ENCODE measurements at places on chromosomes 5 and 9. TPM values are rescaled to one million over a fixed set of nuclear protein-coding genes. Genes with fewer than 3 reads are reported as not detected.
A peak's percentile ranks its signal among the peaks of the same experiment; 100 is the strongest.

The CDH10 gene
- not detected for polyA plus RNA-seq

The CCDC192 gene
- polyA plus RNA-seq, result not detected

The FGD3 gene
- polyA plus RNA-seq, result 57.0 TPM

The ANKDD1B gene
- 0.63 TPM for polyA plus RNA-seq

The BSPRY gene
- polyA plus RNA-seq, result 3.7 TPM

The PCDHB16 gene
- not detected for polyA plus RNA-seq

The NR6A1 gene
- not detected for polyA plus RNA-seq

The FGF18 gene
- not detected for polyA plus RNA-seq

The SHROOM1 gene
- not detected for polyA plus RNA-seq

The BARHL1 gene
- polyA plus RNA-seq, result not detected

The PFN3 gene
- not detected for polyA plus RNA-seq

- DNase-seq, result no peak
Measured at GRCh38 chr9:6960777-6961176, 203.0 kb downstream of the KDM4C start.

GRCh38 chr9:16315720-16316119 is 554.8 kb downstream of the BNC2 start:
- DNase-seq, result no peak

DNA sequence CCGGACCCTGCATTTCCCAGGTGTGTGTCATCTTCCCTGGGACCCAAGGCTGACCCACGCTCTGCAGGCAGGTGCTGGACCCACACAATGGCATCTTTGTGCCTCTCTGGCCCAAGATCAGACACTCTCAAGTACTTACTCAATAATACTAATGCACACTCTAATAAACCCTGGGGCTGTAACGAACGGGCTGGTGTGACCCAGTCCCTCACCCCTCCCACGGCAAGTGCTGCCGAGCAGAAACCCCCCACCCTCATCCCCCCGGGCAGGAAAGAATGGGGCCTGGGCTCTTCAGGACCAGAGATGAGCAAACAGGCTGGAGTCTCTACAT is 1.1 kb upstream of the OBP2B start:
- DNase-seq, result no peak

DNA sequence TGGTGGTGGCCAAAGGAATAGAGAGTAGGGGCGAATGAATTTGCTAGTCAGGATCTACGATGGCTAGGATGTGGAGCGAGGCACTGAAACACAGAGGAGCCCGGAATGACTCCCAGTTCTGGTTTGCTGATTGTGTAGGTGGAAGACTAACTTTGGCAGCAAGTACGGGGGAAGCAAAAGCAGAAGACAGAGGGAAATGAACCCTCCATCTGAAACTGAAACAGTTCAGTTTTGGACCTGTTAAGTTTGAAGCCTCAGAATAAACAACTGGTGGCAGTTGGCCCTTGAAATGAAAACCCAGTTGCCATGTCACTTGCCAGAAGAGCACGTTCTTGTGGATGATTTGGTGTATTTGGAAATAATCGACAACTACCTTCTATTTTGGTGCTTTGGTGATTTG is 15.4 kb upstream of the SMIM15 start:
- no peak for DNase-seq

DNA sequence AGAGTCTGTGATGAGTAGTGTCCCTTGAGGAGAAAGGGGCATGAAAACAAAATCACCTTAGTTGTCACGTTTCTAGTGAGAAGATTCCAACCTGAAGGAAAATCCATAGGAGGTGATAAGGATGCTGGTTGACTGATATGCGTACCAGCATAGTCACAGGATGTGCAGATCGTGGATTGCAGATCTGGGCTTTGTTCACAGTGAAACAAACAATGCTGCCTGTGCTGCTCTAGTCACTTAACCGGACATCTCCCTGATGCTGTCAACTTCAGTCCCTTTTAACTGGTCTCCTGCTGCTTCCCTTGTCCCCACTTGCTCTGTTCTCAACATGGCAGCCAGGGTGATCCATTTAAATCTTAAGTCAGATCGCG is 89.7 kb downstream of the IQGAP2 start:
- DNase-seq, result no peak

GRCh38 chr9:2785060-2785950 is 58.6 kb downstream of the PUM3 start:
- DNase-seq, result no peak

DNA sequence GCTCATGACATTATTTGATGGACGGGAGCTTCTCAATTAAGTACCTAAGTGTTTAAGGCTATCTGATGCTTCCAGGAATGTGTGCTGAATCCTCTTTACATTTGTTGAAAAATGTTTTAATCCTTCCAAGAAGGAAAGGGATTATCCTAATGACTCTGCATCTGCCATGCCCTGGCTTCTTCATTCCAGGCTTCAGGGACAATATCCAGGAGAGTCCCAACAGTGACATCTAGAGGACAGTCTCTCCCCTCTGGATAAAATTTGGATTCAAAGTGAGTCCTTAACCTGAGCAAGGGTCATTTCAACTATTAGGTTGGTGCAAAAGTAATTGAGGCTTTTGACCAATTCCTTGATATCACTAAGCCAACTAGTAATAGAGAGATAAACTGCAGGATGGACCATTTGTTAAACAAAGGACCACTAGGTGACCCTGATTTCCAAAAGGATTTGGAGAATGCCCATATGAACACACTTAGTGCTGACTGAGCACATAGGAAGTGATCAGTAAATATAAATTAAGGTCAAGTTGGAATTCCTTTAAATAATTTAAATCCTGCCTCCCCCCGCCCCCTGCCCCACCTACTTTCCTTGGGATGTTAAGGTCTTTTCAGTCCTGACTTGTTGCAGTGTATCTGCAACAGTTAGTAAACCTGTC is 19.1 kb downstream of the TNFSF8 start:
- no peak for DNase-seq

- no peak for DNase-seq
Measured at GRCh38 chr5:95072281-95072680, 212.6 kb downstream of the MCTP1 start.

DNA sequence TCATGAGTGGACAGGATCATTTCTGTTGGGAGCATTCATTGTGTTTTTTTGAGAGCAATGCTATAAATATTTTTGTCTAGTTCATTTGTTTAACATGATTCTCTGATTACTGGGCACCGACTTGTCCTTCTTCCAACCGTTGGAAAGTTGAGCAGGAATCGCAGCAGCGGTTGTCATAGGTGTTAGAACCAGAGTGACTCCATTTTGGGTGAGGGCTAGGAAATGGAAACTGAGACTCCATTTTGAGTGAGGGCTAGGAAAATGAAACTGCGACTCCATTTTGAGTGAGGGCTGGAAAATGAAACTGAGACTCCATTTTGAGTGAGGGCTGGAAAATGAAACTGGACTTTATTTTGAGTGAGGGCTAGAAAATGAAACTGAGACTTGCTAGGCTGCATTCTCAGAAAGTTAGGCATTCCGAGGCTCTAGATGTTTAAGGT is 100.6 kb downstream of the ICE1 start:
- DNase-seq, result peak; percentile 66

DNA sequence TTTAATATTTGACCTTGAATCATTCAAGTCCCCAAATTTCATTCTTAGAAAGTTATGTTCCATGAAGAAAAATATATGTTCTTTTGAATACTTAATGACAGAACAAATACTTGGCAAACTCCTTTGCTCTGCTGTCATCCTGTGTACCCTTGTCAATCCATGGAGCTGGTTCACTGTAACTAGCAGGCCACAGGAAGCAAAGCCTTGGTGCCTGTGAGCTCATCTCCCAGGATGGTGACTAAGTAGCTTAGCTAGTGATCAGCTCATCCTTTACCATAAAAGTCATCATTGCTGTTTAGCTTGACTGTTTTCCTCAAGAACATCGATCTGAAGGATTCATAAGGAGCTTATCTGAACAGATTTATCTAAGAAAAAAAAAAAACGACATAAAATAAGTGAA is 65.4 kb downstream of the WDR41 start:
- no peak for DNase-seq

- DNase-seq, result no peak
Measured at GRCh38 chr5:80185095-80185494, 70.8 kb downstream of the SERINC5 start.

DNA sequence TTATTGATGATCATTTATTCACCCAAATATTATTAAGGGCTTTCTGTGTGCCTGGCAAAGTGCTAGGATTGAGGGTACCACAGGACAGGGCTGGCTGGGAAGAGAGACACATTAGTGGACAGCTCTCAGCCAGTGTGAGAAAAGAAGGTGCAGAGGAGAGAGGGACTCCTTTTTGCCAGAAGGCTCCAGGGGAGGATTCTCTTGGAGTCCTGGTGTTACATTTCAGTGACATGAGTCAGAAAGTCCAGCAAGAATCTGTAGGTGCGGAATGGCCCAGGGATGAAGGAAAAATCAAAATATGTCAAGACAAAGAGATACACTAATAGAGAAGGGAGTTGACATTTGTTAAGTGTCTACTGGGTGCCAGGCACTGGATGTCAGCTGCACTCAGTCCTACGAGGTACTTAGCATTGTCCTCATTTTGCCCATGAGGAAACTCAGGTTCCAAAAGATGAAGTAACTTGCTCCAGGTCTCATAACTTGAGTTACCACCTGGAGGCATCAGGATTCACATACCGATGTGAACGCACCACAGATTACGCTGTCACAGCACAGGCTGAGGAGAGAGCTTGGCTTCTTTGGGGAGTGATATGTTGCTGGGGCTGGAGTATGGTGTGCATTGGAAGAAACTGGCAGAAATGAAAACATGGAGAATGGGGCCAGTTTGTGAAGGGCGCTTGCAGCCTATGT is 60.5 kb downstream of the RASGRF2 start:
- DNase-seq, result no peak

GRCh38 chr5:39475159-39475571 is 50.4 kb upstream of the DAB2 start:
- DNase-seq, result no peak

DNA sequence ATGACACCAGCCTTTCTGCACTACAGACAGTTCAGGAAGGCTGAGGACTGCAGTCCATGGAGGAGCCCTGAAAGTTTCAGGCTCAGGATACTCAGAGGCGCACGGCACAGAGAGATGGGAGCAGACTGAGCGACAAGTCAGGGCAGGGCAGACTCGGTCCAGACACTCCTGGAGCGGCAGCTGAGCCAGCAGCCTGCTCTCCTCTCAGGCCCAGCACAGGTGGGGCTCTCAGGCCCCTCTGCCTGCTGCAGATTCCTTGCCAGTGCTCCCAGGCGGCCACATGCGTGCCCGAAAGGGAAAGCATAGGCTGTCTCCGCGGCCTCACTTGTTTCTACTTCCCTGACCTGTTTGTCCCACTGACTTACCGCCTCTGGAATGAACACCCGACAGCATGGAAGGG is 228.3 kb downstream of the IRX2 start:
- DNase-seq, result no peak

- no peak for DNase-seq
Measured at GRCh38 chr5:43294226-43294625, 19.0 kb downstream of the HMGCS1 start.

- DNase-seq, result no peak
Measured at GRCh38 chr5:123227216-123227615, 138.2 kb downstream of the PRDM6 start.

DNA sequence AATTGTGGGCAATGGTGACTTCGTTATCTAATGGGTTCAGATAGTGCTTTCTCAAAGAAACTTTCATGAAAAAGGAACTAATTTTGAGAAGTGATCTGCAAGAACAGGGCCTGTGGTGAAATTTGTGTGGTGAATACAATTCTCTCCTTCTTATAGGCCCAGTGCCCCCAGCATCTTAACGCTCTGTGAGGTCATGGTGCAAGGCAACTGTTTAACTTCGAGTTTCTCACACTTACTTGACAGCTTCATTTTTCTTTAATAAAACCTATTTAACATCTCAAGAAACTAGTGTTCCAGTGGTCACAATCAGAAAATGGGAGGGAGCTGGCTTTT is 69.2 kb downstream of the FAM114A2 start:
- DNase-seq, result no peak

- no peak for DNase-seq
Measured at GRCh38 chr9:93958121-93958818, 3.1 kb upstream of the BARX1 start.

DNA sequence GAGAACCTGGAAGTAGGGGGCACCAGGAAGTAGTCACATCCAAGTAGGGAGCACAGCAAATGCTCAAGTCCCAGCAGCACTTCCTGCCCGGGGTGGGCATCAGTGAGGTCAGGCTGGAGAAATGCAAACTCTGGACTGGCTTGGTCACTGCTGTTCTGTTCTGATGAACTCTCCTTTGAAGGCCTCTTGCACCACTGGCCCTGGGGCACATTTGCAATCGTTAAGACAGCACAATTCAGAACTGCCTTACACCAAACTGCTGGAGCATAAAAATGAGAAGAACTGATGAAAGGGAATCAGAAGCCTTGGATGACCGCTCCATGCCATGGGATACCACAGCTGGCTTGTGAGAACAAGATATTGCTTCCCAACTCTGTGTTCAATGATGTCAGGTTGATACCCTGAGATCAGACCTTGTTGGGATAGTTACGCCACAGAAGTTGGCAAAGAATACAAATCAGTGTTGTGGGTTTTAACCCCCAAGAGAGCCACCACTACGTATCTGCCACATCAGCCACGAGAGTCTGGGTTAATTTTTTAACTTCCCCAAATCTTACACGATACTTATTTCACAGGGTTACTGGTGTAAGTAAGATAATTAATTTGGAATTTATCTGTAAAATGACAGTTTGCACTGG is 42.3 kb upstream of the ZSWIM6 start:
- no peak for DNase-seq

DNA sequence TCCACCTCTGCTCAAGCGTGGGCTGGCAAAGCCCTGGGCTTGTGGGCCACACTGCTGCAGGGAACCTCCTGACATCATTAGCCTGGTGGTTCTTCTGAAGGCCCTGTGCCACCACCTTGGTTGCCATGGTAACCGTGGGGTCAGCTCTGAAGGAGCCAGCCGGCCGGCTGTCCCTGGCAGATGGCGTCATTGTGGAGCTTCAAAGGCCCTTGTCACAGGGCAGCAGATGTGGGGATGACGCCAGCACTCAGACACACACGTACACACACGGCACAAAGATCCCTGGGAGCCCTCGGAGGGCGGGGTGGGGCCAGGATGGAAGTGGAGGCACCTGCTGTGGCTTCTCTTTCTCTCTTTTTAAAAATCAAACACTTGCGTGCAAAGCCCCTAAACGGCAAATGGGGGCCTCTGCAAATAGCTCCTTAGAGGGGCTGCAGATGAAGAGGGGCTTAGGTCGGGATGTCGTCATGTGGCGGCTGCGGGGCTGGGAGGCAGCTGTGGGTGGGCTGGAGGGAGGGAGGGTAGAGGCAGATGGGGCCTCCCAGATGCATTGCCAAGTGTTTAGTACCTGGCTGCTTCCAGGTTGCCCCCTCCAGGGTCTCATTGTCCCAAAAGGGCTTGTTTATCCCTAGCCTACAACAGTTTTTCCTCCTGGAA is 19.5 kb upstream of the RPL26L1 start:
- no peak for DNase-seq

DNA sequence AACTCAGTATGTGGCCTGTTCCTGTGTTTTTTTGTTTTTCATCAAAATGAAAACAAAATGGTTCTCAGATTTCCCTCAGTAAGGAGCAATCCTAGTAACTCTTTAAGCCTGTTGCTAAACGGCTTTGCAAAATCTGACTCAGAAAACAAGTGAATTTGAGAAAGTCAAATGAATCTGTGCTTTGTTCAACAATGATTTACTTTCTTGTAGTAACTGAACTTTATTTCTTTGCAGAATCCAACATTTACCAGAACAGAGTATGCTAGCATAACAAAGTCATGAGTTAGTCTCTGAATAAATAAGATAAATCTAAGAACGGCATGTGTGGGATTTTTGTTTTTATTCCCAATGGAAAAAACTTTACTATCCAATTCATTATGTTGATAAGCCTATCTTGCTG is 93.8 kb downstream of the OXCT1 start:
- DNase-seq, result no peak

Data from immature natural killer cell (primary cell).